Tibial artery (tissue), 4 donors: ENCODE measurements at places on chromosomes 3 and 15.
A peak's percentile ranks its signal among the peaks of the same experiment; 100 is the strongest.

GRCh38 chr15:88391006-88391405, 76.2 kb downstream of the MRPL46 start:
- DNase-seq: no peak

DNA sequence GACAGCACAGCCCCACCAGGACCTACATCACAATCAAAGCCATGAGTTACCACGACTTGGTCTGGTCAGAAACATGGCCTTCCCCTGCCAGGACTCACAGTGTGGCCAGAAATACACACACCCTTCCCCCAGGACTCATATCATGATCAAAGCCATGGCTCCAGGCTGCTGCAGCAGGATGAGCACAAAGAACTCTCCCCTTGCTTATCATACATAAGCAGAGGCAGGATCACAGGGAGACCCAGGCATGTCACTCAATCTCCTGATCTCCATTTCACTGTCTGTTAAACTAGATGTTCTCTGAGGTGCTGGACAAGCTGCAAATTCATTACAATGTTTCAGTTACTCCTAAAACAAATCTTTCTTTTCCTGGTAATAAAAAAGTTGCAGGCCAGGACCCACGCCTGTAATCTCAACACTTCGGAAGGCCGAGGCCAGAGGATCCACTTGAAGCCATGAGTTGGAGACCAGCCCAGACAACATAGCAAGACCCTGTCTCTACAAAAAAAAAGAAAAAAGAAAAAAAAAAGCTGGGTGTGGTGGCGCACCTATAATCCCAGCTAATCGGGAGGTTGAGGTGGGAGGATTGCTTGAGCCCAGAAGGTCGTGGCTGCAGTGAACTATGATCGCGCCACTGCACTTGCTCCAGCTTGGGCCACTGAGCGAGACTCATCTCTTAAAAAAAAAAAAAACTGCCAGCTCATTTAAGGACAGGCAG, 1.2 kb downstream of the PFKFB4 start:
- DNase-seq: no peak

DNA sequence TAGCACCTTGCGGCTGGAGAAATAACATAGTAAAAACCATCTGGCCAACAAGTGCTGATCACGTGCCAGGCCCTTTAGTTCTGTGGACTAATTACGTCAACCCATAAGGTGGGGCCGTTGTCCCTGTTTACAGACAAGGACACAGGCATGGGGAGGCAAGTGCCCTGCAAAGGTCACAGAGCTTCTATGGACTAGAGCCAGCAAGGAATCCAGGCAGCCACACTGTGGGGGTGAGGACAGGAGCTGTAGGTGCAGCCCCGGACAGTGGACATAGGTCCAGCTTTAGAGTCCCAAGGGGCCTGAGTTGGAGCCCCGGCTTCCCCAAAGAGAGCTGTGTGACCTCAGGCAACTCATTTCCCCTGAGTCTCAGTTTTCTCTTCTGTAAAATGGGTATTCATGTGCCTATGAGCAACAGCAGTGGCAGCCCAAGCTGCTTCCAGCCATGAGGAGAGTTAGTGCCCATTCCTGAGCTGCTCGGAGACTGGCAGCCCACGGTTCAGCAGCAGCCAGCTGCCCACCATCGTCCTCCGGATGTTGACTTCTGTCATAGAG, 13.9 kb downstream of the CHST13 start:
- peak; percentile 6 for DNase-seq

- DNase-seq: no peak
Measured at GRCh38 chr3:171234298-171235010, 207.9 kb upstream of the SLC2A2 start.

- DNase-seq: no peak
Measured at GRCh38 chr3:101803173-101803782, 24.3 kb downstream of the NXPE3 start.

- no peak for DNase-seq
Measured at GRCh38 chr3:48445277-48445882, 1.2 kb upstream of the ATRIP start.

GRCh38 chr3:42539871-42540714, 37.6 kb downstream of the VIPR1 start:
- DNase-seq: no peak

- peak; percentile 17 for DNase-seq
Measured at GRCh38 chr3:127668906-127669305, 3.8 kb upstream of the ABTB1 start.

DNA sequence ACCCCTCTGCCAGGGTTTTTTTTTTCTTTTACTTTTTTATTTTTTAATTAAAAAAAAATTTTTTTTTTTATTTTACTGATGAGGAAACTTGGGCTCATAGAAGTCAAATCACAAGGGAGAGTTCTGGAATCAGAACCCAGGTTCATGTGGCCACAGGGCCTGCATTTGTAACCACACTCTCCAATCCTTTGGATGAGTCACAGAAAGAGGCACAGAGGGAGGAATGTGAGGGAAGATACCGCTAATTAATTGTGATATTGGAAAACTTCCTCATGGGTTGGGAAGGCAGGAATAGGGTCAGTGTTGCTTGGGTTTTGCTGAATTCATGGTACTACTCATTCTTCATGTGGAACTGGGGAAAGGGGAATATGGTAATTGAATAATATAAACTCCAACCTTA, 132.9 kb upstream of the SLC6A11 start:
- no peak for DNase-seq

DNA sequence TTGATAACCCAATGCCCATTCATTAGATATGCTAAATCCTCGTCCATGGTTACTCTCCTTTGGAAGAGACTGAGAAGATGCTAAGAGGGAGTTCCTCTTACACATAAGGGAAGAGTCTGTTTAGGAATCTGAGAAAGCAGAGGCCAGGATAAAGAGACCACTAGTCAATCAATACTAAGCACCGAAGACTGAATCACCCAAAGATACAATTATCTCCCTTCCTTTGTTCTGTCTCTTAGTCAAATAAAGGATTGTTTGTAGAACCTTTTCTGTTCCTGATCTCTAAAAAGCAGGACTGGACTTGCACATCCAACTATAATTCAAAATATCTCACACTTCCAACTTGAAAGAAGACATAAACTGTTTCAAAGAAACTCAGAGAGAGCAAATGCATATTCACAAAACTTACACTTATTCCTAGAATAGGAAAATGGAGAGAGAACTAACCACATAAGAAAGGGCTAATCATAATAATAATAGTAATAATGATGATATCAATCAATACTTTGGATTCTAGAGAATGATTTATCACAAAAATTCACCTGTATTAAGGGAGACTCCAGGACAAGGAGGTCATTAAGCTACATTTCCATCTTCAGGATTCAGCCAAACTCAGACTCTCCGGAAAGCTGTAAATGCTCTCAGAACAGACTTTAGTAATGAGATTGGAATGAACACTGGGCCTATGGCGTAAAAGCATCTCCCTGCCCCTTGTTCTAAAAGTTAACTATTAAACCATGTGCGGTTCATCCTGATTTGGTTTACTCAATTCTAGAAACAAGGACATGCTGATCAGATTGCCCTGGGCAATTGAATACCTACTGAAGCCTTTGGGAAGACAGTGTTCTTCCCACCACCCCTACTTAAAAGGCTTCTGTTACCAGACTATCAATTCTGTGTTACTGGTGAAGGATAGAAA, 401.5 kb downstream of the ZBTB20 start:
- DNase-seq: no peak
